H9 (cell line): ENCODE measurements at places on chromosomes 2 and 18. TPM values are rescaled to one million over a fixed set of nuclear protein-coding genes. Genes with fewer than 3 reads are reported as not detected.

Gene ILKAP
- 40.3 and 41.5 TPM in 2 replicates for total RNA-seq

DNA sequence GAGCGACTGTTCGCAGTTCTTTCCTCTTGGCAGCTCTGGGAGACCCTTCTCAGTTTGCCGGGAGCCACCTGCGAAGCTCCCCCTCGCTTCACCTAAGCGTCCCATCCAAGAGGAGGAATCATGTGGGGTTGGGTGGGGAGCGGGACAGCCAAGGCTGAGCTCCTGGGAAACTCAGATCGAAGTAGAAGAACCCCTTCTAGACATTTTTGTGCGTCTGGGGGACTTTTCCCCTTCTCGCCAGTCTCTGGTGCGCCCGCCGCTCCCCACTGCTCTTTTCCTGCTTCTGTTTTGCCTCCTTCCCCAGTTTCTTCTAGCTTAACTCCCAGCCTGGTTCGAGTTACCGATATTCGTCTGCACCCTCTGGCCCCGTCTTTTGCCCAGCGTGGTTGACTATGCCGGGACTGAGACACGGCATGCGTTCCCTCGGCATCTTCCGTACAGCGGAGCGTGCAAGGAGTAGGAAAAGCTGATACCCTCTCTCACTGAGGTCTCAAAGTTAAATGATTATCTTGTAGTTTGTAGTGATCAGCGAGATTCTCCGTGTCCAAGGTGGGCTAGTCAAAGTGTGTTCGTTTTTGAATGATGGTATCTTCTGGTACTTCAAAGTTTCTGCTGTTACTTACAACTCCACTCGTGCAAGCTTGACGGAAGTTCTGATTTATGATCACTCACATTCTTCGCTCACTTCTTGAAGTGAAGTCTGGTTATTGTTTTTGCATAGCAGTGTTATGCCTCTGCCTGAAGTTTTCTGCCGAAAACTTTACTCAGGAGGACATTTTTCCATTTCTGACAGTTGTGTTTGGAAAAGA, 664 bp downstream of the CAMKMT start:
- DNase-seq = peak; percentile 37
- H3K27ac ChIP-seq = no peak overlapping the region
- H3K4me3 ChIP-seq = peak overlapping the region; percentile 100
- H3K4me1 ChIP-seq = peaks cover 3% of the 10 kb centered on the region; the same call in 1 of the 2 replicates
- H3K27me3 ChIP-seq = no peaks in the 10 kb centered on the region

- no peaks in the 10 kb centered on the region for H3K27me3 ChIP-seq
- no peak overlapping the region for H3K27ac ChIP-seq
- no peak for DNase-seq
- no peaks in the 10 kb centered on the region for H3K4me1 ChIP-seq
- no peaks in the 10 kb centered on the region for H3K36me3 ChIP-seq
Observed at GRCh38 chr2:54444503-54444902, 11.6 kb upstream of the SPTBN1 start.

DNA sequence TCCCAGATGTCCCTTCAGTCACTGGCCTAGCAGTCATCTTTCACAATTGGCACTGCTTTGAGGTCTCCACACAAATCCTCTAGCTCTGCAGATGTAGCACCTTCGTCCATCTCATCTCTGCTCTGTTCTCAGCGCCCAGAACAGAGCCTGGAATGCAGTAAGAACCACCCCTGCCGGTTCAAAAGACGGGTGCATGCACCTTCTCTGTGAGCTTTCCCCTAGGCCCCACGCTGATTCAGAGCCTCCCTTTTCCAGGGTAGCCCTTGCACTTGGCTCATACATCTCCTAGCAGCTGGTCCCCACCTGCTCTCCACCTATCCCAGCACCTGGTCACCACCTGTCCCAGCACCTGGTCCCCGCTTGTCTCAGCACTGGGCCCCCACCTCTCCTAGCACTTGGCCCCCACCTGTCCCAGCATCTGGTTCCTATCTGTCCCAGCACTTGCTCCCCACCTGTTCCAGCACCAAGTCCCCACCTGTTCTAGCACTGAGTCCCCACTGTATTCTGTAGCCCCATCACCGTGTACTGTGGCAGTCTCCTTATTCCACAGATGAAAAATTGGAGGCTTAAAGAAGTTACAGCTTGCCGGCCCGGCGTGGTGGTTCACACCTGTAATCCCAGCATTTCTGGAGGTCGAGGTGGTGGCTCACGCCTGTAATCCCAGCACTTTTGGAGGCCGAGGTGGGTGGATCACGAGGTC, 4.7 kb upstream of the KCNF1 start:
- DNase-seq = no peak
- H3K4me3 ChIP-seq = no peak overlapping the region
- no peaks in the 10 kb centered on the region for H3K4me1 ChIP-seq
- H3K27ac ChIP-seq = no peak overlapping the region

Gene GPR148
- total RNA-seq = not detected in 2 replicates

- H3K4me1 ChIP-seq = no peaks in the 10 kb centered on the region
- DNase-seq = no peak
- peaks cover 6% of the 10 kb centered on the region for H3K36me3 ChIP-seq
- peak overlapping the region; percentile 69 for H3K4me3 ChIP-seq
- no peak overlapping the region for H3K27ac ChIP-seq
Observed at GRCh38 chr2:9205486-9205885, 1.1 kb upstream of the ASAP2 start.
